ENCODE measurements at places on chromosomes 3 and 15. TPM values are rescaled to one million over a fixed set of nuclear protein-coding genes. Genes with fewer than 3 reads are reported as not detected.

GRCh38 chr3:4584456-4585249 is 91.5 kb downstream of the ITPR1 start:
- peak; percentile 21 for DNase-seq

- no peak for DNase-seq
Measured at GRCh38 chr3:45083023-45083422, 56.9 kb downstream of the CLEC3B start.

DNA sequence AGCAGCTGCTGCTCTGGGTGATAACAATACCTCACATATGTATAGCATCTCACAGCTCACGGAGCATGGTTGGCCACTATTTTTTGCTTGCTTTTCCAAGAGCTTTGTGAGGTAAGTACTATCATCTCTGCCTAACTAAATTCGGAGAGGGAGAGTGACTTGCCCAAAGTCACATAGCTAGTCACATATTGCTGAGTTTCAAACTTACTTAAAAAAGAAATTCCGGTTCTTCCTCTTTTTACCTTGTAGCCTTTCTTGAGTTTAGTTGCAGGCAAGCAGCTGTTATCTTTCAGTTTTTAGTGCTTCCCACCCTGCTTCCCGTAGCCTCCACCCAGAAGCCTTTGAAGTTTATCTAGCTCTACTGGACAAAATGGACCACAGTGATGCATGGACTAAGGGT is 309.2 kb downstream of the PDCD6IP start:
- no peak for DNase-seq

GRCh38 chr3:97736928-97737327 is 27.6 kb upstream of the ARL6 start:
- no peak for DNase-seq

GRCh38 chr3:147472846-147473245 is 63.7 kb downstream of the ZIC1 start:
- no peak for DNase-seq

DNA sequence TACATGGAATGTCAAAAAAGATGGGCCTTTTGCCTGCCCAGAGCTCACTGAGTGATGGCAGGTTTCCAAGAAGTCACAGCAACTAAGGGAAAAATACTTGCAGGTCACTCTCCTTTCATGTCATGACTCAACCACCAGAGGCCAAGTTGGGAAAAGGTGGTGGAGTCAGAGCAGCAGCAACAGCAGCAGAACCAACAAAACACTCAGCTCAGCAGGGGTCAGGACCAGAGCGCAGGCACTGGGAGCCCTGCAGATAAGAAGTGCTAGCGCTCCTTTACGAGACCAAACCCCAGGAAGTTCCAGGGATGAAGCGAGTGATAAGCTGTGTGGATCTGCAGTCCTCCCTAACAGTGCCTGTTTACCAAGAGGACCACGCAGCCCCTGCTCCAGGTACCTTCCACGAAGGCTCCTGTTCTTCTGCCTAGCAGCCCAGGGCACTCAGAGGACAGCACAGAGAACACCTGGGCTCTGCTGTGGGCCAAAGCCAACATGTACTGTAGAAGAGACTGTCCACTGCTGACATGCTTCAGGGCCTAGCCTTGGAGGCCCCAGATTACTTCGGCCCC is 26.0 kb downstream of the POC1A start:
- DNase-seq = no peak

DNA sequence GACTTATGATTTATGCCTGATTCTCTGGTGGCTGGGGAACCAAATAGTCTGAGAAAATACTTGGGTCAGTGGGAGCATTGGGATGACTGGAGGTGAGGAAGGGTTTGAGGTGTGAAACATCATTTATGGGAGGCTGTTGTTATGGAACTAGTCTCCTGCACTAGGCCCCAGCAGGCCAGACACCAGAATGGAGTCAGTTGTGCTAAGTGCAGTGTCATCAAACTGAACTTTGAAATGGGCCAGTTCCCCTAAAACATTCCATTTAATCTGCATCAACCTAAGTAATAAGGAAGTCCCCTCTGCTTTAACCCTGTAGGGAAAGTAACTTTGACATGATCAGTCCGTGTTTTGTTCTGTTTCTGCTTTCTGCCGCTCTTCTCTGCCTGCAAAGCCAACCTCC is 44.9 kb upstream of the KLHL25 start:
- DNase-seq = no peak

DNA sequence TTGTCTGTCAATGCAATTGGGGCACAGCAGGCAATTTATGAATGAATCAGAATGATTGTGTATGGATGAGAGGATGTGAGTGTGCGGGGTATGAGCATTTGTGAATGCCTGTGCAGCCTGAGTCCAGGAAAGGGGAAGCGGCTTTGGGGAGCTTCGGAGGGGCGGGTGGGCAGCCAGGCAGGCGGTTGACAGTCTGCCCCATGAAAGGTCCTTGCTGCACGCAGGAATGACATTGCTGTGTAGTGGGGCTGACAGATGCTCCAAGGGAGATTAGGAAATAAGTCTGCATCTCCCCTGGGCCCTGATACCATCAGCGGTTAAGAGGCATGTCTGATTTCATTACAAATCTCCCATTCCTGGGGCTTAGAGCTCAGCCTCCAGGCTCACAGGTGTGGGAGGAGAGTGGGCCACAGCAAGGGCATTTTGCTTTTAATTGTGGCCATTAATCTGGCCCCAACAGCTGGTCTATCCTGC is 26.4 kb upstream of the TSPAN3 start:
- no peak for DNase-seq

DNA sequence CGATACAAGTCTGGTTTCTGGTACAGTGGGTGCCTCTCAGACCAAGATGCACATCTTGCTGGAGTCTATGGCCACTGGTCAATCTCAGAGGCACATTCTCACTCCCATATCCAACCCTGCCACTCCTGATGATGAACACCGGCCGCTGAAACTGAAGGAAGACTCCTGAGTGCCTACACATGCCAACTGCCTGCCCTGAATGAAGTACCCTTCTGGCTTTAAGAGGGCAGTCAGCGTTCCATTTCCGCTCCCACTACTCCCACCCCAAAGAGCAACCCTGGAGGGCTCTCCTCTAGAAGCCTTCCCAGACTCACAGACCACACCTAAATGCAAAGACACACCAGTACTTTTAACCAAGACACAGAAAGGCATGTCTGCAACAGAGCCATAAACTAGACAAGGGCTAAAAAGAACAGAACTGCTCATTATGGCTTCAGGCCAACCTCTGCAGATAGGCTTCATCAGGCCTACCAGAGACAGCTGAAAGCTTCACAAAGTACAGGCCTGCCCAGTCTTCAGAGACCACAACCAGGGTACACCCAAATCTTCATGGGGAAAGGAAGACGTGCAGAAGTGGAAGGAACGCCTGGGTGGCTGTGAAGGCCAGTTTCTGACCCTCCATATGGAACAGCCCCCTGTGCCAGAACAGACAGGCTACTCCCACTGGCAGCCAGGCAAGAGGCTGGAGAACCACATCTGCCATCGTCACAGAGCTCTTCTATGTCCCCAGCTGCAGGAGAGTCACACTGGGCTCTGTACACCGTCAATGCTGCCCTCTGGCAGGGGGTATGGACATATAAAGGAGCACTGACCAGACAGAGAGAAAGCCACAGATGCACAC is 14.3 kb downstream of the ANP32A start:
- no peak for DNase-seq

DNA sequence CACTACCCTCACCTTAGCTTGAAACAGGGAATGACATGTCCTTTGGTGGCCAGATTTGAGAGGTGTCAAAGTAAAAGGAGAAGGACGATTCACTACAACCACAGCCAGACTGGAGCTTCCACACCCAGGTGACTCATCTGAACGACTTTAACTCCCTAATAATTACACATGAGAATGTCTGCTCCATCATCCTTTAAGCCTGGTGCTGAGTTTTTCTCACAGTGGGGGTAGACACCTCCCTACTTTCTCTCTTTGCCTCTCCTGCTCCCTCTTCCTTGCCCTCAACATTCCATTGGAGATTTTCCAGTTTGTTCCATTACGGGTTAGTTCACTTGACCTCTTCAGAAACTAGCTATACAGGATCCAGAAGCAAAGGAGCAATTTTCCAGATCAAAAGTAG is 154.3 kb upstream of the BHLHE40 start:
- no peak for DNase-seq

DNA sequence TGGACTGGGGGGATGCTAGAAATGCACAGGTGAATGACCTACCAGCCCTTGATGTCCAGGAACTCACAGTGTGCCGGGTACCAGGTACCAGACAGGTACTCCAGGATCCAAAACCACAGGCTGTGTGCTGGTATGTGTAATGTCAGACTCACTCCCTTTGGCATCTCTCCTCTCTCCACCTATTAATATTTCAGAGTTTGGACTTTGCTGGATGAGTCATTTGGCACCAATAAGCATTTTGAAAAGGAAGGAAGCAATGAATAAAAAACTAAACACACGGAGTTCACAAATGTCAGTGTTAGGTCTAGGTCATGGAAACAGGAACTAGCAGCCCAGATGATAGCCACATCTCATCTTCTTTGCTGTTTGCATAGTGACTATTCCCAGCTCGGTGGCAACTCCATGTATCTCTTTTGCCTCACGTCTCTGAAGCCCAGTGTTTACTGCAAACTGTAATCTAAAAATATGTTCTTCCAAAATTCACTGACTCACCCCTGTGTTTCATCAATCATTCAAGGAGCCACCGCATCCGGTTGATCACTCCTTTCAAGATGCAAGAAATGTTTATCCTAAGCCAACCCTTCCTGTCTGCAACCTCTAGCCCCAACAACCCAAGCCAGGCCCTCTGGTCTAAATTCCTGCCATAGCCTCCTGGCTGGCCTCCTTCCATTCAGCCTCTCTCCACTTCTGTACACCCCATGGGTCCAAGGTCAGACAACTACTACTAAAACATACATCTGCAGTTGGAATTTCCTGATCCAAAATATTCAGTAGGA is 8.4 kb downstream of the ITGB5 start:
- DNase-seq = no peak

GRCh38 chr15:57624730-57625129 is 33.0 kb downstream of the MYZAP start:
- no peak for DNase-seq

DNA sequence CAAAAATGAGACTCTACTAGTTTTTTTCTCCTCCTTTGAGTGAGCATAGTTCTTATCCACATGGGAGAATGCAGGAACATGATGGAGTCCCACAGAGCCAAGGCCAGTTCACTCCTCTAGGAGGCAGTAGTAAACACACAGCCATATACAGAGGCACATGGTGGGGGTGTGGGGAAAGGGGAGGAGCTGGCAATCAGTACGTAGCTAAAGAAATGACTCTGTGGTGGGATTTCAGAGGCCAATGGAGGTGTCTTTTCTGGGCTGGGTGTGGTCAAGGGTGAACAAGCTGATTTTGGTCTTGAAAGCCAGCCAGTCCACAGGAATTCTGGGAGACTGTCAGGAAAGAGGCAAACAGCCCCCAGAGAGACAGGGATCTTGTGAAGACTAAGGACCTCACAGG is 6.6 kb upstream of the RAB11A start:
- DNase-seq = peak; percentile 63

DNA sequence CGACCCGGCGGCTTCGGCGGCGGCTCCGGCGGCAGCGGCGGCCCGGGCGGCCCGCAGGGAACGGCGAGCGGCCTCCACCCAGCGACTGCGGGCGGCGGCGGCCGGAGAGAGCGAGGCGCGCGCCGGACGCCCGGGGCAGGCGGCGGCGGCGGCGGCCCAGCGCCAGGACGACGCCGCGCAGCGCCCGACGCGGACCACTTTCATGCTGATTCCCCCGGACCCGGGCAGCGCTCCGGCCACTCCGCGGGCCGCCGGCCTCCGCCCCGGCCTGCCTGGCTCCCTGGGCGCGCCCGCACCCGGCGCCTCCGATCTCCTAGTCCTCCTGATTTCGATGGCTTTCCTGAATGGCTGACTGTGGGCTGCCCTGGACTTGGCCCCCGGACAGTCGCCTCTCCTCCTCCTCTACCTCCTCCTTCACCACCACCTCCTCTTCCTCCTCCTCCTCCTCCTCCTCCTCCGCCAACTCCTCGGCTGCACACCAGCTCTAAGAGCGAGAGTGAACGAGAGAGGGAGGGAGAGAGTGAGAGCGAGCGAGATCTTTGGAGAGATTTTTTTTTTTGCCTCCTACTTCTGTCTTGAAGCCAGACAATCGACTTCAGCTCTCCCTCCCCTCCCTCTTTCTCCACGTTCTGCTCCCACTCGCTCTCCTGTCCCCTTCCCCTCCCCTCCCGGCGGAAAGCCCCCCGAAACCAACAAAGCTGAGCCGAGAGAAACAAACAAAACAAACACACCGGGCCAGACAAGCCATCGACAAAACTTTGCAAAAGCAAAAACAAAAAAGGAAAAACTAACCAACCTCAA is 844 bp downstream of the NR2F2 start:
- no peak for DNase-seq

DNA sequence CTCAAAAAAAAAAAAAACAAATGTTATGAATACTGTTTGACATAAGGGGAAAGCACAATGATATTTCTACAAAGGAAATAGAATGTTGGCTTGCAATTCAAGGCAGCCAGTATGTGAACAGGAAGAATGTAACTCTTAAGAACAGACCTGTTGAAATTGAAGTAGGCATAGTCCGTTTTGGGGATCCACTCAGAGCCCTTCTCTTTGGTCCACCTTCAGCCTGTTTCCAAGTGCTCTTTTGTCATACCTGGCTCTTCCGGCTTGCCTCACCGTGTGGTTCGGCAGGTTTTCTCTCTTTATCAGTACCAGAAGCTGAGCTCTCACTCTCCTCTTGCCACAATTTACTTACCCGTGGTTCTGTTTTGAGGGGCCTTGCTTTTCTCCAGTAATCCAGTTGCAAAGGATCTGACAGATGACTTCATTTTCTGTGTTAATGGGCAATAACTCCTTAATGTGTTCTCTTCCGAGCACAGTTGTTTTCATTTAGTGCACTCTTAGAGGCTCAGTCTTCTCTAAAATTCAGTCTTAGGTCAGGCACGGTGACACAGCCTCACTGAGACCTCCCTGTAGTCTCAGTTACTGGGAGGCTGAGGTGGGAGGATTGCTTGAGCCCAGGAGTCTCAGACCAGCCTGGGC is 6.7 kb downstream of the ABHD17C start:
- DNase-seq = no peak

GRCh38 chr3:170360466-170360865 is 3.0 kb downstream of the SKIL start:
- no peak for DNase-seq

GRCh38 chr3:61894988-61895935 is 333.9 kb downstream of the PTPRG start:
- DNase-seq = peak; percentile 11

- DNase-seq = peak; percentile 50
Measured at GRCh38 chr3:105806359-105806758, 62.5 kb downstream of the CBLB start.

The PRSS50 gene
- not detected for polyA plus RNA-seq

The FSD2 gene
- 0.08 TPM for polyA plus RNA-seq

The LMAN1L gene
- not detected for polyA plus RNA-seq

The USF3 gene
- 5.8 TPM for polyA plus RNA-seq

The DPH3 gene
- 19.6 TPM for polyA plus RNA-seq

The ABI3BP gene
- not detected for polyA plus RNA-seq

The MESP2 gene
- not detected for polyA plus RNA-seq

The RYR3 gene
- 0.11 TPM for polyA plus RNA-seq

The PAK6 gene
- 0.53 TPM for polyA plus RNA-seq

The ZNF662 gene
- polyA plus RNA-seq = not detected

The INSYN1 gene
- not detected for polyA plus RNA-seq

The OR4F15 gene
- not detected for polyA plus RNA-seq

Data from CD4-positive, alpha-beta memory T cell (primary cell).